ENCODE measurements at places on chromosomes 13 and 19. TPM values are rescaled to one million over a fixed set of nuclear protein-coding genes. Genes with fewer than 3 reads are reported as not detected.

DNA sequence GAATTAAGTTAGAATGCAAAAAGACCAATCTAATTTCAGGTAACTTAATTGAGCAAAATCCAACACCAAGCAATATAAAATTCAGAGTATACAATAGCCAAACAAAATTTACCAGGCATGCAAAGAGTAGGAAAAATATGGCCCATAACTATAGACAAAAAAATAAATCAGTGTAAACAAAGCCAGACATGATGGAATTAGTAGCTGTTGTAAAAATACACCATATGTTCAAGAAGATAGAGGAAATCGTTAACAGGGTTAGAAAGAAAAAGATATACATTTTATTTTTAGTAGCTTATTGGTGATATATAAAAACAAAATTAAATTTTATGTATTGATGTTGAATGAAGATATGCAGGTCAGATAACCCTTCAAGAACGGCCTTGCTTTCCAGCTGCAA is 621.1 kb upstream of the MIR17HG start:
- no peak for ATAC-seq

DNA sequence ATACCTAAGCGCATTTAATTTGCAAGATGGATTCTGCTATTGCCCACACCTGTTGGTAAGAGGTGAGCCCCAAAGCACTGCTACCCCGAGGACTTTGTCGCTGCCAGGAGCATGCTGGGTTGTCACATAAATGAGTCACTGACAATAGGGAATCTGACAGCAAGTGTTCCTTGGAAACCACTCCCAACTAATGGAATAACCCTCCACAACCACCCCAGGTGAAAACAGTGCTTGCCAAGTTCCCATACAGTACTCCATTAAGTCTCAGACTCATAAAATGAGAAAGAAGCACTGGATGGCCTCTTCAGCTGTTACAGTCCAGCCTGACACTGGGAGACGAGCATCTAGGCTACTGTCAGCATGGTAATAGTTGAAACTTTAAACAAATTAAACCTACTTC is 108.6 kb downstream of the EFNB2 start:
- ATAC-seq: no peak

- no peak for ATAC-seq
Observed at GRCh38 chr13:61778531-61778930, 362.9 kb upstream of the PCDH20 start.

GRCh38 chr19:17616961-17617806 is 61.7 kb downstream of the COLGALT1 start:
- ATAC-seq: no peak

The FAM124A gene
- 0.72 TPM for total RNA-seq

All from esophagus mucosa (tissue), 1 donor.